H1 (cell line): ENCODE measurements at places on chromosomes 1 and 21.

GRCh38 chr21:25283720-25284119, 323.6 kb downstream of the MRPL39 start:
- no peak for DNase-seq

DNA sequence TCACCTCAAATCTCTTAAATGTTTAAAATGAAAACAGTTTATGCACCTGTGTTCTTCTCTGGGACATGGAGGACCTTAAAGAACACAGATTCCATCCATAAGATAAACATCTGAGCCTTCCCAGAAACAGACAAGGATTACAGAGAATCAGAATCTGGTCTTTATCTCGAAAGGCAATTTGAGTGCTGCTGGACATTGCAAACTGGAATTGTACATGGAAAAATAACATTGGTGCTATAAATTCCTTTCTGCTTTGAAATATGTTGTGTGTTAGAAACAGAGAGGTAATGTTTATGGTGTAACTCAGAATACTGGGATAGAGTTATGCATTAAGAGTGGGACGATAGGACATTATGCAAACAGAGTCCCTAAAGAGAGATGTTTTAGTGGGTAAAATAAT, 6.6 kb upstream of the DDR2 start:
- DNase-seq: no peak

DNA sequence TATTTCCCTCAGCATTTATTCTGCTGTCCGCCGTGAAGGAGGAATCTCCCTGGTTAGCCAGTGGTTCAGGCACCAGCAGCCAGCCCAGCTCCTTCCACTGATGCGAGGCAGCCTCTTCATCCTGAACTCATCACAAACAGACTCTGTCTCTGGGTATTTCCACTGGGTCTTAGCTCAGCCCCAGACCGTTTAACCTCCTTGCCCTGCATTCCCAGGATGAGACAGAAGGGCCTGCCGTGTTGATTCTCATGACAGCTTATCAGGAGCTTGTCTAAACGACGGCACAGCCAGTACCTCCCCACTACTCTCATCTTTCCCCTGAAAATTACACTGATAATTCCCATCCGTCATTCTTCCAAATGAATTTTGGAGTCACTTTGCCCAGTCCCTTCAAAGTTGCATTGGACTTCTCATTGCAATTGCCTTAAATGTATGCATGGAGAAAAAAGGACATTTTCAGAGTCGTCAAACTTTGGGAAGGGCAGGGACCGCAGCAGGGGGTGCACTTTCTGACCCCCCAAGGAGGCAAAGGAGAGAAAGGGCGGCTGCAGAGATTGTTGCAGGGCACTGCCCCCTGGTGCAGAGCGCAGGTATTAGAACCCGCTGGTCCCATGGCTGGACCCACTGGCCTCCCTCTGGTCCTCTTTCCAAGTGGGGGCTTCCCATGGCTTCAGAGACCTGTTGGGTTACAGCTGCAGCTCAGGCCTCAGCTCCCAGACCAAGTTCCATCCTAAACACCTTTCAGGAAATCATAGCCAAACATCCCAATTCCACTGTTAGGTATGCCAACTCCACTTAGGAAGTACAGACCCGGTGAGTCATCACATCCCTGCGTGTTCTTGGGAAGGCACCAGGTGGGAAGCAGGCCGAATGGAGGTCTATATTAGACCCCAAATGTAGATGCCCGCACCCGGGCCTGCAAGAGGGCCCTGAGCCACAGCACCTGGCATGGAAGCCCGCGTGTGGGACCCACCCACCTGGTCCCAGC, 3.7 kb upstream of the MEGF6 start:
- DNase-seq: peak; percentile 80

DNA sequence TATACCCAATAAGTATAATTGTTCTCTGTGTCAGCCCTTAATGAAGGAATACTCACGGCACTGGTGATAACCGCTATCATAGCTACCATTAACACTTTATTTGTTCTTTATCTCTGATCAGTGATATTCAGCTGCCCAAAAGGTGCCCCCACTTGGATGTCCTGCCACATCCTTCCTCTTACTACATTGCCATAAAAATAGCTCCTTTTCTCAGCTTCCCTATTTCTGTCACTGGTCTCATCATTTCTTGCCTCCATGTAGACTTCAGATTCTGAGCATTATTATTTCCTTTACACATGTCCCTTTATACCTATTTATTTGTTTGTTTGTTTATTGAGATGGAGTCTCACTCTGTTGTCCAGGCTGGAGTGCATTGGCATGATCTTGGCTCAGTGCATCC, 2.7 kb upstream of the RAB29 start:
- DNase-seq: no peak

GRCh38 chr1:205950826-205951549, 7.7 kb upstream of the SLC26A9 start:
- no peak for DNase-seq

GRCh38 chr21:35340273-35340672, 291.2 kb upstream of the RUNX1 start:
- no peak for DNase-seq

- DNase-seq: no peak
Observed at GRCh38 chr1:234745844-234746797, 136.1 kb upstream of the IRF2BP2 start.

DNA sequence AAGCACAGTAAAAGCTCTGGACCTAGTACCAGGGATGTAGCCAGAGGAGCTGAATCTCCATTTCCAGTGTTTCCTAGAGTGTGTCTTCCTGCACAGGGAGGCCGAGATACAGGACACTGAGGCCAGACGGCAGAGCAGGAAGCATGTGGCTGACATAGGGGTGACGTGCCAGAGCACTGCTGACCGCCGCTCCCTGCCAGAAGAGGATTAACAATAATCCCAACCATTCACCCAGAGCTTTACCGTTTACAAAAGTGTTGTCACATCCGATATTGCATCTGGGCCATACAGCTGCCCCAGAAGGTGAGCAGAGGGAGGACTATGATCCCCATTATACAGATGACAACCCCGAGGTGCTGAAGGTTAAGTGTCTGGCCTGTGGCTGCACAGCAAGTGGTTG, 5.8 kb upstream of the CLDN19 start:
- DNase-seq: no peak

- no peak for DNase-seq
Observed at GRCh38 chr1:192474080-192474683, 101.4 kb upstream of the RGS1 start.

- no peak for DNase-seq
Observed at GRCh38 chr1:19448491-19449439, 36.6 kb downstream of the CAPZB start.

DNA sequence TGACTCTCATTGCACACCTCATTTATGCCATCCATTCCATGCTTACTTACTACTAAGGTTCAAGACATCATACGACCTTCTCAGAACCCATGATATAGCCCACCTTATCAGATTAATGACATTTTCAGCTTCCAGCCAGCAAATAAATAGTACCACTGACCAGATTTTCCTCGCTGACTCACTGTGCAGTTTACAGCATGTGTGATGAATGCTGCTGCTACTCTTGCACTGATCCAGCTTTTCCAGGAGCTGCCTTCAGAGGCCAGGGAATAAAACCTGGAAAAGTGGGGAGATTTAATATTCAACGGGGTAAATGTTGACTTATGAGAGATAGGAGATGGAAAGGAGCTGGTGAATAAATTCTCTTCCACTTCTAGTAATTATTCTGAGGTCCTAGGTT, 247.1 kb downstream of the COL11A1 start:
- no peak for DNase-seq

GRCh38 chr1:233197940-233198339, 97.6 kb downstream of the PCNX2 start:
- no peak for DNase-seq

DNA sequence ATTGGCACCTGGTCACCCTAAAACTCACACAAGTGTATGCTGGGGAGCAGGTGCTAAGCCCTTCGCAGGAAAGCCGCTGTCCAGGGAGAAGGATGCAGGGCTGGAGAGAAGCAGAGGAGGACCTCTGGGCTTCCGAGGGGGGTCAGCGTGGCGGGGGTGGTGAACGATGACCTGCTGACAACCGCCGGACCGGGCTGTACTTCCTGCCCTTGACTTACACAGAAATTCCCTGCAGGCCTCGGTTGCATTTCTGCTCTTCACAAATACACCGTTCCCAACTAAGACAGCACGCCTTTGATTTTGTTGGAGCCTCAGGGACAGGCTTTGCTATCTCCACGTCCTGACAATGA, 37.6 kb downstream of the SLC2A7 start:
- no peak for DNase-seq

DNA sequence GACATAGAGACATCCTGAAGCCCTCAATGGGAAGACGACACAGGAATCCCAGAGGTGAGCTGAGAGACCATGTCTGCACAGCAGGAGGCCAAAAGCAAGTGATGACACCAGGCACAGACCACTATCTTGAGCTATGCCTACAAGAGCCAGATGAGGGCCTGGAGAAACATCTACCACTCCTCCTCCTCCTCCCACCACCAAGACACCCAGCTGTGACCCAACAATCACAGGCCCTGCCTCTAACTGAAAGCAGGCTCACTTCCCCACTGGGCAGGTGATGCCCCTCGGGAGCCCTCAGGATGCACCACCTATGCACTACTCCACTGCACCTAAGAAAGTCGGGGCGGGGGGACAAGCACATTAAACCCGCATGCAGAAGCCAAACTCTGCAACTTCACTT, 16.5 kb downstream of the TADA1 start:
- no peak for DNase-seq

GRCh38 chr1:53292690-53293089, 35.2 kb downstream of the LRP8 start:
- DNase-seq: no peak

DNA sequence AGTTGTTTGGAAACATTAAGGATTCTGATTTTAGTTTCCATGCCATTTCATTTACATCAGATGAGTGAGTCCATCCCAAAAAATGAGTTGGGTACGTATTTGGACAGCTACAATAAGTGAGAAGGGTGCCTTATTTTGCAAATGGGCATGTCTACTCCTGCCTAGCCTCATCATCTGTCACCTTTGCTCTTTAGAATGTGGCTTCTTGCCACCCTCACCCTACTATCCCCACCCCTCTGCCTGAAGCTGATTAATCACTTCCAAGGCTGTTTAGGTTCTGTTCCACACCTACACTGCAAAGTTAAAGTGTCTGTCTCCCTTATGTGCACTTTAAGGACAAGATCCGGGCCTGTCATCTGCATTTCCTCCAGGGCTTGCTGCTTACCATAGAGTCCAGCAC, 61.2 kb downstream of the ST6GALNAC5 start:
- no peak for DNase-seq

- DNase-seq: no peak
Observed at GRCh38 chr1:159883134-159883533, 16.8 kb downstream of the CFAP45 start.

DNA sequence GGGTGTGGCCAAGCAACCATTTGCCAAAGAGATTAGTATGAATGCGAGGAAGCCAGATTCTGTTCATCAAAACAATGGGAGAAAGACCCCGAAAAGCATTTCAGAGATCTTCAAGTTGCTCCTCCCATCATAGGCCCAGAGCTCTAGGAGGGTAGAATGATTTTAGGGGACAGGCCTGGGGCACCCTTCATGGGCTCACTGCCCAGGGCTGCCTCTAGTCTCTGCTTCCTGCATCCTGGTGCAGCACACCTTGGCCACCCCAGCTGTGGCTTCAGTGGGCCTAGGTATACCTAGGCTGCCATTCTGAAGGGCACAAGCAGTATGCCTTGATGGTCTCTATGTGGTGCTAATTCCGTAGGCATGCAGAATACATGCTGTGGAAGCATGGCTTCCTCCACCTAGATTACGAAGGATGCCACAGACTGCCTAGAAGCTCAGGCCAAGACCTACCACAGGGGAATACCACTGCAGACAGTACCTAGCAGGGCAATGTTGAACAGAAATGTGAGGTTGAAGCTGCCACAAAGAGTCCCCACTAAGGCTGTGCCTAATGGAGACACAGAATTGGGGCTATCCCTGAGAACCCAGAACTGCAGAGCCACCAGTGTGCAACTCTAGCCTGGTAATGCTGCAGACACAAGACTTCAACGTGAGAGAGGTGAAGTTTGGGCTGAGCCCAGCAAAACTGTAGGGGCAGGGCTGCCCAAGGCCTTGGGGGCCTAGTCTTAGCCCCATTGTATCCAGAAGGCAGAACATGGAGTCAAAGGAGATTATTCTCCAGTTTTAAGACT, 158.8 kb downstream of the CLIC6 start:
- no peak for DNase-seq

GRCh38 chr1:153833171-153833570, 58.0 kb downstream of the SLC27A3 start:
- DNase-seq: no peak

DNA sequence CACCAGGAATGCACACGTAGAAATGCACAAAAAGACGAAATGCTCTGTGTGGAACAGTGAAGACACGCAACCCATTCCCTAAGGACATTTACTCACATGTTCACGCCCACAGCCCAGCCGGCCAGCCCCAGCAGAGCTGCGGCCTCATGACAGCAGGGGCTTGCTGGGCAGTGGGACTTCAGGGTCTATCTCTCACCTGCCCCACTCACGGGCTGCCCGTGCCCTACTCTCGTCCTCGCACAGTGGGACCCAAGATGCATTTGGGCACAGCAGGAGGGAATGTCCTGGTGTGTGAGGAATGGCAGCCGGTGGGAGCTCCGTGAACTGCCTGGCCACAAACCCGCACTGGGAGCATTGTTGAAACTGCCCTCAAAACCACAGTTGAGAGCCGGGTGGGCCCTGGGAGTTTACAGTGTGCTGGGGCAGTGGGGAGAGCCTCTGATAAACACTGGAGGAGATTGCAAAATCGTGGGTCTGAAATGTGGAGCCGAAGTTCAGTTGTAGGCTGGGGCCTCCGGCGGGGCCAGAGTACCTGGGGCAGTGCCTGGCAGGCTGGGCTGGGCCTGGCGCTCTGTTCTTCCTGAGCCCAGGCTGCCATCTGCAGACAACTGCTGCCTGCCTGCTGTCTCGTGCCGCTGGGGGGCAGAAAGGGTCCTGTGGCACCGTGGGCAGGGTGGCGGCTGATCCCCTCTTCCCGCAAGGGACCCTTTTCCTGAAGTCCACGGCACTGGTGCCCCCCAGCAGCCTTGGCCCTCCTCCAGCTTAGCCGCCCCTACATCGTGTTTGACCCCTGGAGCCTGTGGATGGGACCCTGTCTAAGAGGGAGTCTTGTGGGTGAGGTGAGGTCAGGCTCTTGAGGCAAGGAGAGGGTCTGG, 20.7 kb upstream of the POFUT2 start:
- no peak for DNase-seq

DNA sequence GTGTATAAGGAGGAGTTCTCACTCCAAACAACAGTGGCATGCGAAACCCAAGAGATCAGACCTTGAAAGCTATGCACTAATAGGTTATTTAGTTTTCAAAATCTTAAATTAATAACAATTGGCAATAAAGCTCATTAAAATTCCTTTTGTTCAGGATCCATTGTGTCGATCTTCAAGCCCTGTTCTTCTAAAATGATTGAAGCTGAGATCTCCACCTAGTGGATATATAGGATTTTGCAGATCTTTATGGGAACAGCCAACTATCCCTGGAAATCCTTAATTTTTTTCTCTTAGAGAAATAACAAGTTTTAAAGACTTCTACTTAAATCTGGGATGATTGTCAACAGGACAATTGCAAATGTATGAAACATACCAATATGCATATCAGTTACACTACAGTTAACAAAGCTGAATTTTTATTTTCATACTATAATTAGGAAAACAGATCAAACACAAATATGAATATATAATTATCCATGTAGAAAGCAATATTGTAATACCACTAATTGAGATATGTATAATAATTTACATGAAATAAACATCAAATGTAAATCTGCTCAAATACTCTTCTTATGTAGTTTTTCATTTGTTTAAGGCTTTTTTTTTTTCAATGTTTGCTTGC, 43.3 kb downstream of the LRRC53 start:
- no peak for DNase-seq
